ENCODE measurements at places on chromosomes 4 and X.

- DNase-seq = no peak
Observed at GRCh38 chr4:180698550-180699195, 1544.5 kb upstream of the TENM3 start.

GRCh38 chr4:173370130-173370476, 651 bp upstream of the SAP30 start:
- no peak for DNase-seq

- no peak for DNase-seq
Observed at GRCh38 chr4:140754918-140755773, 1.0 kb downstream of the TBC1D9 start.

DNA sequence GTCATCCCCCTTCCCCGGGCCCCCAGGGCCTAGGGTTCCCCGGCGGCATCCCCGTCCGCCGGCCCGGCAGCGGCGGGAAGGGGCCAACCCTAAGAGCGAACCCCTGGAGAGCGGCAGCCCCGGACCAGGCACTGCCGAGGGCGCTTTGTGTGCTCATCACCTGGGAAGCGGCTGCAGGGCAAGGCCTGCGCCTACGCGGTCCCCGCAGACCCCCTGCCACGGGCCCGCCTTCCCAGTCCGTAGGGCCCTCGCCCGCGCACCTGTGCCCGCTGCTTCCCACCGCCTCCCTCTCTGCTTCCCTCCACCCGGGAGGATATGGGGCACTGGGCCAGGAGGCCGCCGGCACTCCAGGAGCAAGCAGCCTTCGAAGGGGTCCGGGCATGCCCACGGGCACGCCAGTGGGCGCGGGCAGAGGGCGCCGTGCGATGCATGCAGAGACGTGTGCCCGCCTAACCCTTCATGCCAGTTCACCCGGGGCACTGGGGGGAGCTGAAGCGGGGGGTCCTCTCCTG, 2.6 kb downstream of the FLNA start:
- DNase-seq = no peak

- DNase-seq = peak; percentile 42
Observed at GRCh38 chr4:1084796-1085403, 28.5 kb downstream of the RNF212 start.

DNA sequence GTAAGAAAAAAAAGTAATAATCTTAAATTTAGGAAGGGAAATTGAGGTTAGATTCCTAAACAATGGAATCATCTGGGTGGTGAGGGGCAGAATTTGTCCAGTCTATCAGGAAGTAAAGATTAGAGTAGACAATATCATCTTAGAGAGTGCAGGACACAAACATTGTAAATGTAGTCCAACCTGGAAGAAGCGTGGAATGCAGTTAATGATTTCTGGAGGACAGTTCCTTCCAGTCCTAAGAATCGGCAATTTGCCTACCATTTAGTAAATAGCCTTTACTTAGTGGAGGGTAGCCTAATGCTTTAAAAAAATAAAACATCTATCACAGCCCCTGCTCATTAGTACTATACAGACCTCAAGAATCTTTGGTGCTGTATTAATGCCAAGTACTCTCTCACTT, 147.5 kb upstream of the TTC29 start:
- no peak for DNase-seq

DNA sequence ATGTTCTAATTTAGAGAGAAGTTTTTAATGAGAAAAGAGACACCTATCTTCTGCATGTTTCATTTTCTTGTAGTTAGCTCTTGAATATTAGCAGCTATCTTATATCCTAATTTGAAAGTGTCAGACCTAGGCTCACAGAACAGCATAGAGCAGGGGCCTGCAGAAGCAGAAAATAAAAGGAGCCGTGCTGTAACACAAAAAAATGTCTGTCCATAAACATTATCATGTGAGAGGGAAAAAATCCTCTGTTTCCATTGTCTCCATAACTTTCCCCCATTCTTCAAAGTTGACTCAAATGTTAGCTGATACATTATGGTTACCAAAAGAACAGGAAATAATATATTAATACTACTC, 329.2 kb upstream of the EPHA5 start:
- no peak for DNase-seq

DNA sequence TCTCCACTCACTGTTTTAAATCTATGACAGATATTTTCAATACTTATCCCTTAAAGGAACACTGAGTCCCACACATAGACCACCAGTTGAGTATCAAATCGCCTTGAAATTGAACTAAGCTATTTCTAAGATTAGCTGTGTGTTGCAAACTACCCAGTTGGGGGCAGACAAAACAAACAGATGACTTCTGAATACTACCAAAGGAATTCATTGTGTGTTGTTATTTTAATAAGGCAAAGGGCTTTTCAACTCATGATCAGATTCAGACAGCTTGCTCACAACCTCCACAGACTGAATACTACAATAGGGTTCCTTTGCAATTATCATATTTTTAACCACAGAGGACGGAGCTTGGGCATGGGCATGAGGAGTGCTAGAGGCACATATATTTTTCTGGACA, 283.0 kb upstream of the GPC4 start:
- peak; percentile 3 for DNase-seq

DNA sequence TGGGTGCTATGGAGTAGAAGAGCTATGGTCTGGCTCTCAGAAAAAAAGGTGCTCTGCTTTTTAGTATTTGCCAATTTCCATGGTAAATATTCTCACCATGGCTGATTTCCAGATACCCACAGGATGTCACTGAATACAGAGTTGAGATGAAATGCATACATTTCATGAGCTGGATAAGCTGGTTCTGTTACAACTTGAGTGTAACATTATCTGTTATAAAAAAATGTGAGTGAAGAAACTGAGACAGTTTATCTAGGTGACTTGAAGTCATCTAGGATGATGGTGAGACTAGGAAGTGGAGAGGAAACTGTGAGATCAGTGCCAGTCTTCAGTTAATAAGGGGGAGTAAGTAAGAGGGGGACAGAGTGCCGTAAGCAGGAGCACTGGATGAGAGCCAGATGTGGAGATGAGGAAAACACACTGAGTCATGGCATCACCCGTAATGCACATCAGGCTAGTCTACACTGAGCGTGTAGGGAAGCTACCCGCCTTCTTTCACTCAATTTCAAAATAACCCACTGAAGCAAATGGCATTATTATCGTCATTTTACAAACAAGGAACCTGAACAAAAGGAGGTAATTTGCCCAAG, 5.0 kb downstream of the HPSE start:
- peak; percentile 15 for DNase-seq

DNA sequence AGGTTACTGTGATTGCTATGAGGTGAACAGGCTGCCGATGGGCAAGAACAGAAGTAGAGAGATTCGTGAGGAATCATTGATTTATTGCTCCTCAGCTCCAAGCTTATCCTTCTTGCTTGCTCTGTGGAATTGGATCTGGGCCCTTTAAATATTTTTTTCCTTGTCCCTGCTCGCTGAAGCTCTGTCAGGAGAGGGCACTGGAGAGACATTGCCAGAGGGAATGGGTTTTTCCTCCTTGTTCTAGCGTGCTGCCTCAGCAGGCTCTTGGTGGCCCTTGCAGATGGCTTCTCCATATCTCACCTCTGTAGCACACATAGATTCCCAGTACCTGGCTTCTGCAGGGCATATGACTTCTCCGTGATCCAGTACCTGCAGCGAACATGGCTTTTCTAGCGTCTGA, 67.4 kb downstream of the CNGA2 start:
- no peak for DNase-seq

GRCh38 chr4:47109379-47109778, 78.0 kb downstream of the GABRB1 start:
- DNase-seq = no peak

DNA sequence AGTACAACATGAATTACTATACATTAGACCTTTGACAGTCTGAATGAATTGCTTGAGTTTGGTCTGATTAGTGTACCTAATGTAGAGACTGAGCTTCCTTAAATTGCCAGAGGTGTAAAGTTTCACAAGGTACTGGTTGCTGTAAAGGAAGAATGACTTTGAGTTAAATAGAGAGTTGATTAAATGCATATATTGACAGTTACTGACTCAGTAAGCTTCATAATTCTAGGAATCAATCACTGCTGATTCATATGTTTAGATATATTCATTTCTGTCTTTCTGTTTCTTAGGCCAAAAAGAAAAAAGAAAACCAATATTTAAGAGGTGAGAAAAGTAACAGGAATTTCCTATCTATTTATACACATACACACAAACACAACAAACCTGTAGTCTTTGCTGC, 16.2 kb upstream of the ART3 start:
- no peak for DNase-seq

All from AG10803 (cell line).